Daoy (cell line): ENCODE measurements at places on chromosomes 6 and 20.
A peak's percentile ranks its signal among the peaks of the same experiment; 100 is the strongest.

- DNase-seq: no peak
Observed at GRCh38 chr20:63466250-63466825, 6.1 kb downstream of the KCNQ2 start.

- no peak for DNase-seq
Observed at GRCh38 chr6:14796974-14797762, 448.7 kb upstream of the JARID2 start.

- DNase-seq: peak; percentile 88
Observed at GRCh38 chr6:139925894-139926641, 551.6 kb upstream of the CITED2 start.

GRCh38 chr20:36155991-36156390 lies 1.5 kb downstream of the EPB41L1 start:
- DNase-seq: no peak

DNA sequence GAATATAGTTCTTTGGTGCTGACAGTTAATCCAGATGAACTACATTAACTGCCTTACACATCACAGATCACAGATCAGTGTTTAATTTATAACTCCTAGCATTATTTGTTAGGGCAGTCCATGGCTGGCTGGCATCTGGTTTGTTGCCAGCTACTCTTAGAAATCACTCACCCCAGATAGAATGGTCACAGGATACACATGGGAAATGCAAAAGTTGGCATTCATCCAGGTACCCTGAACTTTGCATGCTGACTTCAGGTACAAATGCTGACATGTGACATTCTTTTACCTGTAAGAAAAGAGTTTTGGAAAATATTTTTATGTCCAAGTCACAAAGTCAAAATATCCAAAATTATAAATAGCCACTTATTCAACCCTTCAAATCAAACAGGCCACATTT lies 20.2 kb downstream of the FBXL4 start:
- no peak for DNase-seq

DNA sequence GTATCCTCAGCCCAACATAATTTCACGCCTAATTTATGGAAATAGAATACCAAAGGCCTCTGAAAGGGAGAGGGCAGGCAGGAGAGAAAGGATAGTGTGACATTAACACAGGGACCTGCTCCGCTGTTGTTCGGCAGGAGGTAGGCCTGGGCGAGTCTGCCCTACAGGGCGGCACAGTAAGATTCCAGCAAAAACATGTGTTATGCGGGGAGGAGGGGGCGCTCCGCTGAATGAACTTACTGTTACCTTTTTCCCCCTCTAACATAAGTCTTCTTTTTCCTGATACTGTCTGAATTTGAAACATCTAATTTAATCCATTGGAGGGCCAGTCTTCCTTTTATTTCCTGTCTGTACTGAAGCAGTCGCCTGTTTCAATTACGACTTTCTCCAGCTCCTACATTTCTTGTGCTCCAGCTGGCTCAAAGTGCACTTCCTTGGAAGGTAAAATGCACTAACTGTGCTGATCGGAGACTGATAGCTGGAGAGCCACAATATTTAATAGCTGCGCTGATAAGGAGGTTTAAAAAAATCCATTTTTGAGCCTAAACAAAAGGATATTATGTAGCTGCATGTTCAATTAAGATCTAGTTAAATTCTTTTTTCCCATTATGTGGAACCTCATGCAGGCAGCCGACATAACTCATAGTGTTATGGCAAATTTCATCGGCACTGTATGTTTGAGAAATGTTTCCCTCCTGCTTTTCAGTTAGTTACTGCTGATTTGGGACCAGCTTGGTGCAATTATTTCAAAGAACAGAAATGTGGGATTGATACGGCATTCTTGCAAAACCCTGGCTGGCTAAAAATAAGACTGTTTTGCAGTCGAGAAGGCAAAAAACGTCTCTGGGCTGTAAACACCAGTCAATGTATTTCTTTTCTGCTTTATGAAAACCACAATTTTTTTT lies 193.0 kb downstream of the FOXC1 start:
- DNase-seq: no peak

- DNase-seq: no peak
Observed at GRCh38 chr6:18400831-18401446, 13.8 kb downstream of the RNF144B start.

DNA sequence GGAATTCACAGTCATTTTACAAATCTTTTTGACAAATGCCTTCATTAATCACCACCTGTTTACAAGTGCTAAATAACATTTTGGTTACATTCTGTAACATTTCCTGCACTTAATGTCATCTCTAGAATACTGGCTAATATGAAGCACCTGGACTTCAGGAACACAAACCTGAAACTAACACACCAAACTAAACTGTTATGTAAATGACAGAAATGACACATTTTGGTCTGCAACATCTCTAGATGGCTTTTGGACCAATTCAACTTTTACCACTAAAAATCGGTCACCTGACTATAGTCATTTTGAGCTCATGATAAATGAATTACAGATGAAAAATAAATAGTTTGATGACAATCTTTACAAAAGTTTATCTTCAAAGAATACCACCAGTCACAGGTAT lies 80.6 kb downstream of the ATG5 start:
- DNase-seq: no peak

DNA sequence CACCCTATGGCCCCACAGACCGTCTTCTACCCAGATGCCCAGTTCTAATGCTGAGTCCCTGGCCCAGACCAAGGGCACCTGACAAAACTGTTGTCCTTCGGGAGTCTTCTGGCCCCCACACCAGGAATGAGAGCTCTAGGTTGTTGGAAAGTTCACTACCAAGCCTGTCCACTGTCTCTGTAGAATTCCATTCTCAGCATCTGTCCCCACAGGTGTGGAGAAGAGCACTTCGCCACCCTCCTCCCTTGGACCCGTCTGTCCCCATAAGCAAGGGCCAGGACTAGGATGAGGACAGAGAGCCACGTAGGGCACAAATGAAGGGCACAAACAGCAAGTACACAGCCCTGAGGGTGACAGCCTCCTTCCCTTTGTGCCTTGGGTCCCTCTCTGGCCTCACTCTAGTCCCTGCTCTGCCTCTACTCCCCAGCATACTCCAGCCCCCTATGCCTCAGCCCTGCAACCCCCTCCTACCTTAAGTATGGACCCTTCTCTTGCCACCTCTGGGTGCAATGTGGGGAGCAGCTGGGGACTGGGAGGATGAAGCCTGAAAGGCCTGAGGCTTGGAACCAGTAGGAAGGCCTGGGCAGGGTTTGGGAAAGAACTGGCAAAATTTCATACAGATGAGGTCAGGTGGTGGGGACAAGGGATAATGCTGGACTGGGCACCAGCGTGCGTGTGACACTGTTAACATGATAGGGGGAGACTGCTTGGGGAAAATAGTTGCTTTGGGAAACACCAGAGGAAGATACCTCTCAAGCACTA lies 4.3 kb downstream of the LZTS3 start:
- DNase-seq: no peak

DNA sequence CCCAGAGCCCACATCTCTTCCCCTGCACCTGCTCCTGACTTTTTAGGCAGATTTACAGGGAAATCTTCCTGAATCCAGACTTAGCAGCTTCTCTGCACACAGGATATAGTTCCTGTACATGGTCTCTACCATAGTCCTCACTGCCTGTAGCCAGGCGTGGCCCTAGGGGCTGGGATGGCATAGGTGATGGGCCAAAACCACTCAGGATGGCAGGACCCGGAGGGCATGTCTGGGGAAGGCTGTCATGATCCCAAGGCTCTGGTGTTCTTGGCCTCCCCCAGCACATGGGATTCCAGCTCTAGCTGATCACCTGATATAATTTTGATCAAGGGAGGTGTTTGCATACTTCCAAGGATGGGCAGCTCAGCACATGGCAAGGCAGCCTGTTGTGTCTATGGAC lies 58.0 kb downstream of the TOX2 start:
- DNase-seq: no peak

DNA sequence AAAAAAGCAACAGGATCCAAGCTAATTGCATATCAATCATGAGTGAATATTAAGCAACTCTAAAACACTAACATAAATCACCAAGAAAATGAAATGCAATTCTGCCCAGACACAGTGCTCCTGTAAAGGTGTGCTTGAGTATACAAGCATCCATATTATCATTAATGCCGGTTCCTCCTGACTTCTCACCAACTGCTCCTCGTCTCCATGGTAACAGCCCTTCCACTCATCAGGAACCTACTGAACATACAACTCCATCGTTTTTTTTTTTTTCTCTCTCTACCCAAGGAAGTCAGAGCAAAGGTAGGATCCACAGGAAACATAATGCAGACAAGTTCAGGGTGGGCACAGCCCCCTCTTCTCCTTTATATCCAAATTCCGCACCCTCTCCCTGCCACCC lies 12.4 kb downstream of the GABBR1 start:
- no peak for DNase-seq

GRCh38 chr6:136654086-136654485 lies 103.9 kb upstream of the MAP7 start:
- DNase-seq: no peak

GRCh38 chr6:111614833-111615582 lies 9.3 kb upstream of the TRAF3IP2 start:
- DNase-seq: no peak

DNA sequence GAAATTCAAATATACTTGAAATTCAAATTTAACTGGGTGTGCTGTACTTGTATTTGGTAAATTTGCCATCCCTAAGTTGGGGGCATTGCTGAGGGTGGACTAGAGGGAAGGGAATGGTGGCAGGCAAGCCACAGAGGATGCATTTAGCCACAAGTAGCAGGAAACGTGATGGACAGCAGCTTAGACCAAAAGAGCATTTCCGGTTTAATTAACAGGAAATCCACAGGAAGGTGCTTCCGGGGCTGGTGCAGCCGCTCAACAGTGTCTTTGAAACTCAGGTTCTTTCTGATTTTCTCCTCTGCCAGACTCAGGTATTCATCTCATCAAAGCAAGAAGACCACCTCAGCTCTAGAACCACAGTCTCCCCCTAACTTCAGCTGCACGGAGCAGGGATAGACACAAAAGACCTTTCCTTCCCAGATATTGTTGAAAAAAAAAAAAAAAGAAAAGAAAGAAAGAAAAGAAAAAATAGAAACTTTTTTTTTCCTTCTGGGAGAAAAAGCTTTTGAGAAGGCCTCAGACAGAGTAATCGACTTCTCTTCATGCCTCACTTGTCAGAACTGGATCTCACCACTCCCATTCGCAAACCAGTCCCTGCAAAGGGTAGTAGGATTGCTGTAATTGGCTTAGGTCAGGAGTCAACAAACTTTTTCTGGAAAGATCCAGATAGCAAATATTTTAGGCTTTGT lies 8.0 kb upstream of the BCAS1 start:
- DNase-seq: no peak

GRCh38 chr6:2235777-2236495 lies 9.5 kb downstream of the GMDS start:
- no peak for DNase-seq

GRCh38 chr6:146770275-146770964 lies 171.6 kb downstream of the ADGB start:
- no peak for DNase-seq

DNA sequence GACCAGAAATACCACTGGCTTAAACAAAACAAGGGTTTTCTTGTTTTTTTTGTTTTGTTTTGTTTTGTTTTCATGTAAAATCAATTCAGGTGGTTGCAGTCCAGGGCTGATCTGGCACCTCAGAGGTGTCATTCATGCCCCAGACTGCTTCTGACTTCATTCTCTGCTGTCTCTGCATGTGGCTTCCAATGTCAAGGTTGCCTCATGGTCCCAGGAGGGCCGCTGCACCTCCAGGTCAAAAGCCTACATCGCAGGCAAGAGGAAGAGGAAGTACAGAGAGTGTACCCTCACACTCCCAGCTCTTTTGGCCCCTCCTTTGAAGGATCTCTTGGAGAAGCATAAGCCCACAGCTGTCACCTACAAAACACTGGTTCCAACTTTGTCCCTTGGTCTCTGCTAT lies 1.4 kb upstream of the BTN3A1 start:
- no peak for DNase-seq

DNA sequence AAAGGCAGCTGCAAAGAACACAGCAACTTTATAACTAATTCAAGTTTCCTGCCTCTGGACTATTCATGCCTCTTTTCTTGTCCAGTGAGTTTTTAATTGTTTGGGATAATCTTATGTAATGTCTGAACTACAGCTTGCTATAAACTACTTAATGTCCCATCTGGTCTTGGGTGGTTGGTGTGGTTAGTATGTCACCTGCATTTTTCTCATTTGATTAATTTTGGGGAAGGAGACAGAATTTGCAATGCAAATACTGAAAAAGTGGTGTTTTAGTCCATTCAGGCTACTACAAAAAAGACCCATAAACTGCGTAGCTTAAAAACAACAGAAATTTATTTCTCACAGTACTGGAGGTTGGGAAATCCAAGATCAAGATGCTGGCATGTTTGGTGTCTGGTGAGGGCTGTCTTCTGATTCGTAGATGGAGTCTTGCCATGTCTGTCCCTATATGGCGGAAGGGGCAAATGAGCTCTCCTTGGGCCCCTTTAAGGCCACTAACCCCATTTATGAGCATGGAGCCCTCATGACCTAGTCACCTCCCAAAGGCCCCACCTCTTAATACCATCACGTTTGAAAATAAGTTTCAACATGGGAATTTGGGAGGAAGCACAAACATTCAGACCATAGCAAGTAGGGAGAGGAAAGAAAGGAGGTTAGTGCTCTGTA lies 22.4 kb downstream of the RNF8 start:
- DNase-seq: no peak

GRCh38 chr6:137305691-137306090 lies 86.5 kb upstream of the IFNGR1 start:
- no peak for DNase-seq
